ENCODE measurements at places on chromosomes 5 and 9.
A peak's percentile ranks its signal among the peaks of the same experiment; 100 is the strongest.

GRCh38 chr5:119345861-119346260 lies 10.0 kb upstream of the TNFAIP8 start:
- DNase-seq = no peak

- no peak for DNase-seq
Observed at GRCh38 chr5:6573651-6574101, 59.2 kb downstream of the NSUN2 start.

DNA sequence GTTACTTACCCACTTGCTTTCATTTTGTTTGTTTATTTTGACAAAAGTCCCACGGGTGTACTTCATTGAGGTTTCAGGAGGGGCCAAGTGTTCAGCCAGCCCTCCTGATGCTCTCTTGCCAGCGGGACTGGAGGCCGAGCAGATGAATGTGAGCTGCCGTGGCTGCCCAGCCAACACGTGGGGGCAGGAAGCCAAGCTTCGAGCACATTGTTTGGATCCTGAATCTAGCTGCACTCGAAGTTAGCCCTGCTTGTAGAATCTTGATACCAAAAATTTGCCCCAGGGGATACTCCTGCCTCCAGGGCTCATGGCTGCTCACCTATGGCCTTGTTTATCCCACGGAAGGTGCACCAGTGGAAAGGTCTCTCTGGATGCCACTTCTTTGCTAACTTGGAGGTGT lies 49.3 kb downstream of the RASGEF1C start:
- no peak for DNase-seq

DNA sequence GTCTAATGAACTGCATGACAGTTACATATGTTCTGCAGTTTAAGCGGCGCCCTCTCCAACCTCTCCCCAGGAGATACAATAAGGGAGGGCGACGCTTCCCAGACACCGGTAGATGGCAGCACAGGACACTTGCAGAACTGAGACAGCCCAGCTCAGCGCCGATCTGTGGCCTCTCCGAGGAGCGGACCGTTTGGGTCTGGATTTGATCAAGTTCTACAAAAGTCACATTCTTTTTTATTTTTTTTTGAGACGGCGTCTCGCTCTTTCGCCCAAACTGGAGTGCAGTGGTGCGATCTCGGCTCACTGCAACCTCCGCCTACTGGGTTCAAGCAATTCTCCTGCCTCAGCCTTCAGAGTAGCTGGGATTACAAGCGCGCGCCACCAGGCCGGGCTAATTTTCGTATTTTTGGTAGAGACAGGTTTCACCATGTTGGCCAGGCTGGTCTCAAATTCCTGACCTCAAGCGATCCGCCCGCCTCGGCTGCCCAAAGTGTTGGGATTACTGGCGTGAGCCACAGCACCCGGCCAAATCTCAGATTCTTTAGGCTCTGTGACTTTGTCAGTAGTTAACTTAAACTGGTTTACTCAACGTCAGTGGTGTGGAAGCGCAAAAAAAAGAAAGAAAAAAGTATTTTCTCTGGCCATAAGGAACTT lies 1.4 kb upstream of the ATOSB start:
- peak; percentile 93 for DNase-seq

GRCh38 chr5:149420545-149421371 lies 41.7 kb upstream of the IL17B start:
- DNase-seq = no peak

DNA sequence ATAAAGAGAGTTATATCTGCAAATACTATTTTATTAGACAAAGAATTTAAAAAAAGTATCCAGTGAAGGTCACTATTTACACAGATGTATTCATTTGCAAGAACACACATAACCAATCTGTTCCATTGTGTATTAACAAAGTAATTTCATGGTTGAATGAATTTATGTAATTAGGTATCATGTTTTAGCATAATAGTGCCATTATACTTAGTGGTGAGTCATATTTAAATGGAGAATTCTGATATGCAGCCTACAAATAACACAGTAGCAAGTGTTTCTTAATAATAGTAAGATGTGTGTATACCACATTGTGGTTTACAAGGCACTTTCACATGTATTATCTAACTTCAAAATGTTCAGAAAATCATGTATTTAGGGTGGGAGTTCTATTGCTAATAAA lies 1028.5 kb upstream of the ACO1 start:
- DNase-seq = no peak

DNA sequence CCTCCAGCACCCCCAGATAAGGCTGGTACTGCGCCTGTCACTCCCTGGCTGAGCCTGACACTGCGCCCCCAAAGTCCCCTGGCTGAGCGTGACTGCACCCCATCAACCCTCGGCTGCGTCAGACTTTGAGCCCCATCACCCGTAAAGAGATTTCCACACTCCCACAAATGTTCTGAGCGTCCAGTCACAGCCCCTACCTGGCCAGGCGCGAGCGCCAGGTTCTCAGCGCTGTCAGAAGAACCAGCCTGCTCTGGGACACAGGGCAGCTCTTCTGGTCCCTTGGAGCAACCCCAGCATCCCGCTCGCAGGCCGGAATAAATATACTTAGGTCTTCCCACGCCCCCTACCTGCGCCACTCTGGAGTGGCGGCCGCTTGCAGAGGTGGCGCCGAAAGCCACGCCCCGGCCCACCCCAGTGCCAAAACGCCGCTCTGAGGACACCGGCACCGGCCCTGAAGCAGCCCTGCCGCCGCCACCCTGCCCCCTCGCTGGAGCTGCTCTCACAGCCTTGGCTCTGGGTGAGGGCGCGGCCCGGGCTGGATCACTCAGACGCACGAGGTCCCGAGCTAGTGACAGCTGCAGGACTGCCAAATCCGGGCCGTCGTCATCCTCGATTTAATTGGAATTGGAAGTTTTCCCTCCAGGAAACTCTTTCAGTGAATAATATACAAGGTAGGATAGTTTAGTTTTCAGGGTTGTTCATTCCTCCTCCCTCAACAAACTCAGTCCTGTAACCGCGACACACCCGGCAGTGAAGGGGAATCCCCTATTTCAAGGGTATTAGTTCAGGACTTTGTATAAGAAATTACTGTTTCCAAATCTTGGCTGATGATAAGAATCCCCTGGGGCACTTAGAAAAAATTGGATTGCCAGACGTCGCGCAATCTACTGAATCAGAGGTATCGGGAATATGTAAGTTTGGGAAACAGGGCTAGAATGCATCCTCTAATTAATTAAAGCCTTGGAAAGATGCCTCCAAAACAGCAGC lies 1.2 kb upstream of the CEMIP2 start:
- DNase-seq = peak; percentile 82

DNA sequence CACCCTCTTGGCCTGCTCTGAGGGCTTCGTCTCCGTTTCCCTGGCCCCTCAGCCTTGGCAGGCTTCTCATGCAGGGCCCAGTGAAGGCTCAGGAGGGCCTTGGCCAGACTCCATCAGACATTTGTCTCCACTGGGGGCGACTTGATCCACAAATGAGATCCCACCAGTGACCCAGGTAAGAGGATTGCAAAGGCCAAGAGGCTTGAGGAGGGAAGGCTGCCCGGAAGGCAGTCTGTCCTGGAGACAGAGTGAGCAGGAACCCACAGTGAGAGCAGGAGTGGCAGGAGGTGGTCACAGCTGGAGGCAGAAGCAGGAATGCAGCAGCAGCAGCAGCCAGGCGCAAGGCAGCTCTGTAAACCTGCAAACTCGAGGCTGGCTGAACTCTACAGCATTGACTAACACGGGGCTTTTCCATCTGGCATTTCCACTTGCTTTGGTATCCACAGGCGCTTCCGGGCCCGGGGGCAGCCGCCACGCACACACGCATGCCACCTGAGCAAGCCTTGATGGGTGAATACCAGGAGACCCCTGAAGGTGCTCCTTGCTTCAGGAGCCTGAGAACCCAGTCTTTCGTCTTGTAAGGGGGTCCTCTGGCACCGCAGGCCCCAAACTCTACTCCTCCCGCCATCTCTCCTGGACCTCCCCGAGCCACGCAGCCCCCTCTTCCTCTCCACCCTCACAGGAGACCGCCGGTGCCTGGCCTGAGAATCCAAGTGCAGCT lies 14.7 kb downstream of the MGAT1 start:
- no peak for DNase-seq

DNA sequence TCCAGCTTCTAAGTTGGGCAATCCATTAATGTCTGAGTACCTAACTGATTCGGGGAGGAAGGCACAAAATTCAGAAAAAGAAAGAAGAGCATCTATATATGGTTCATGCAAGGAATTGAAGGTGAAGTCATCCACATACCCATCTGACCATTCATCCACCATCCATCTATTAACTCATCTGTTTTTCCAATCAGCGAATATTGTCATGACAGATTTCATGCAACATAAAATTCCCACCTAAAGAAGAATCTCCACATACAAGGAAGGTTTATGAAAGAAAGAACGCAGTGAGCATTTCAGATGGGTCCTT lies 164.7 kb downstream of the GRIA1 start:
- no peak for DNase-seq

GRCh38 chr5:101364469-101364868 lies 461.4 kb upstream of the ST8SIA4 start:
- DNase-seq = no peak

DNA sequence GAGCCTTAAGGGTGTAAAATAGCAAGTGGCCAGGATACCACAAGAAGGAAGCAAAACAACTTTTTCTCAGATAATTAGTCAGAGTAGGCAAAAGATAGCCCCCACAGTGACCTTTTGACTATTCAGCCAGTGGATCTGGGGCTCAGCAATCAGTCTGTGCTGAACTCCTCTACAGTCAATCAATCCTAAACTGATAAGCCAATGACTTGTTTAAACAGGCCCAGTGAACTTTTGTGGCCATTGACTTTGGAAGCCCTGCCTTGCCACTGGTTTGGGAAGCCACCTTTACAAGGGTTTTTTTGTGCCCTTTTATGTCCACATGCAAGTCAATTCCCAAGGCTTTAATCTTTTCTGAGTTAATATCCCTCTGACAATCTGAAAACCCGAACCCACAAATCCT lies 1565.0 kb upstream of the WWC1 start:
- DNase-seq = no peak

GRCh38 chr9:131676431-131676972 lies 63.4 kb downstream of the RAPGEF1 start:
- DNase-seq = peak; percentile 81

- DNase-seq = no peak
Observed at GRCh38 chr9:120609636-120610035, 29.7 kb upstream of the CDK5RAP2 start.

DNA sequence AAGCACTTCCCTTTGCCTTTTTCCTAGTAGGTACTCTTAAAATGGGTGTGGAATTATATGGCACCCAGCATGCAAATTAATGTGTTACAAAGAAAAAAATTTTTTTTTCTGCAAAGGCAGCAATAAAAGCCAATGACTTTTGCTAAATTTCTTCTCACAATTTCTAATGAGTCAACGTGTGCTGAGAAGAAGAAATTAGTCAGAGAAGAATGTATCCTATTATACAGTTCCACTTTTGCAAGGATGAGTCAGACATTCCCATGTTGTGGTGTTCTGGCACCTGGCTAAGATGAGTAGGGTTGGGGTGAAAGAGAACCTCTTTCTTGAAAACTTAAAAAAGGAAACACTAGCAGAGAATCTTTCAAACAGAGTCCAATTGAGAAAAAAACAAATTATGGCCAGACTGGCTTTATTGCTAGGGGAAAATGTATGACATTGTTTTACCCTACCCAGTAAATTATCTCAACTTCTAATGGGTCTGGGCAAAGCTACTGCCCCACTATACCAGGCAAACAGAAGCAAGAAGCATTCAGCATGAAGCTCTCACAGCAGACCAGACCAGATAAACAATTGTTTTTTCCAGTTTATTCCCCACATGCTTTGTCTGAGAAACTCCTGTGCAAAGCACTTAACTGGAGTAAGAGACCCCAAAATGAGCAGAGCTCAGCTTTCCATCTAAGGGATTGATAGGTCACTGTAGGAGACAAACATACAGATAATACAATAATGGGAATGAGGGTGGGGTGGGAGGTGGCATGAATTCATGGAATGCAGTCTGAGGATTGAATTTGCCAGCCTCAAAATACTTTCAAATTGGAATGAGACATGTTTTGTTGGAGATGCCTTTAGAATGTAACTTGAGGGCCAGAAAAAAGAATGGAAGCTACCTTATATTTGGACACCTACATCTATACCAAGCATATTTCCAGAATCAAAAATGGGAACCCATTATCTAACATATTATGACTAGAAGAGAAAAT lies 220.8 kb upstream of the RFX3 start:
- no peak for DNase-seq

GRCh38 chr5:115064380-115064779 lies 105.3 kb downstream of the TRIM36 start:
- no peak for DNase-seq

- DNase-seq = no peak
Observed at GRCh38 chr9:18568973-18569372, 95.0 kb downstream of the ADAMTSL1 start.

GRCh38 chr9:37215830-37216229 lies 95.5 kb downstream of the ZCCHC7 start:
- DNase-seq = no peak

- no peak for DNase-seq
Observed at GRCh38 chr9:70947511-70947910, 173.9 kb downstream of the TRPM3 start.

- DNase-seq = no peak
Observed at GRCh38 chr9:68433531-68434110, 77.2 kb downstream of the PGM5 start.

GRCh38 chr9:87883274-87883673 lies 597 bp downstream of the SPATA31E1 start:
- DNase-seq = no peak

All from CD4-positive, alpha-beta T cell treated with Interleukin-6 for 4 hours (primary cell).